Right atrium auricular region (tissue), 2 donors: ENCODE measurements at places on chromosomes 11 and 22.

- H3K4me1 ChIP-seq: no peaks in the 10 kb centered on the region
- no peaks in the 10 kb centered on the region for H3K27me3 ChIP-seq
- no peak for DNase-seq
- H3K27ac ChIP-seq: no peak overlapping the region
- H3K36me3 ChIP-seq: no peaks in the 10 kb centered on the region
- H3K4me3 ChIP-seq: no peak overlapping the region
These were observed 39.6 kb downstream of the SHISAL1 start for GRCh38 chr22:44273175-44273574.

- no peaks in the 10 kb centered on the region for H3K4me1 ChIP-seq
- H3K36me3 ChIP-seq: no peaks in the 10 kb centered on the region
- H3K4me3 ChIP-seq: no peak overlapping the region
These were observed 403.5 kb upstream of the LUZP2 start for GRCh38 chr11:24093375-24093774.

GRCh38 chr11:121873766-121874165, 242.2 kb downstream of the BLID start:
- no peaks in the 10 kb centered on the region for H3K27me3 ChIP-seq
- peaks cover 11% of the 10 kb centered on the region for H3K4me1 ChIP-seq
- DNase-seq: no peak
- no peaks in the 10 kb centered on the region for H3K36me3 ChIP-seq

DNA sequence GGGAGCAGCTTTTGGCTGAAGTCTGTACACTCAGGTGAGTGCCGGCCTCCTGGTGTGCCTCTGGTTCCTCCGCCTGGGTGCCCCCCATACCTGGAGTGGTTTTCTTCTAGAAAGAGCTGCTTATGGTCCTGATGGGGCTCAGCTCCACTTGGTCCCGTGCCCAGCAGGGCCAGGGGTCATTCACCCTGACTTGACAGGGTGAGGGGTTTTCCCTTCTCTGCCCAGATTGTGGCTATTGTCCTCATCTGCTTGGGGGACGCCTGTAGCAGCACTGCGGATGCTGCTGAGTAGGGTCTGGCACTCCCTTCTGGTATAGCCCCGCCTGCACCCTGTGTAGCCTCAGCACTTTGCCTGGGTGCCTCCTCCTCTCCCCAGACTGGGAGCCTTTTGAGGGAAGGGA, 8.2 kb downstream of the OMP start:
- H3K4me1 ChIP-seq: peaks cover 11% of the 10 kb centered on the region
- H3K4me3 ChIP-seq: no peak overlapping the region
- H3K36me3 ChIP-seq: no peaks in the 10 kb centered on the region
- H3K27me3 ChIP-seq: no peaks in the 10 kb centered on the region
- H3K27ac ChIP-seq: no peak overlapping the region
- no peak for DNase-seq

DNA sequence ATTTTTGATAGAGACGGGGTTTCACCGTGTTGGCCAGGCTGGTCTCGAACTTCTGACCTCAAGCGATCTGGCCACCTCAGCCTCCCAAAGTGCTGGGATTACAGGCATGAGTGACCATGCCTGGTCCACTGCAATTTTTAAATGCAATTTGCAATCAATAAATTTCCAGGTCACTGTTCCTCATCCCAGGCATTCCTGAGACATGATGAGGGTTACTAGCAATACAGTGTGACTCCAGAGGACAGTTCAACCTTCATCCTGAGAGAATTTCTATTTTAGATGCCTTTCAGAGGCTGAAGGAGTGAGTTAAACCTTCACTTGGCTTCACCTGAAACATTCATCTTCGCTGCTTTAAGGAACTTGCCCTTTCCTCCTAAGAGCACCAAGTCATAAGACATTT, 9.7 kb upstream of the UBASH3B start:
- no peaks in the 10 kb centered on the region for H3K27me3 ChIP-seq
- H3K4me1 ChIP-seq: peaks cover 6% of the 10 kb centered on the region
- H3K4me3 ChIP-seq: no peak overlapping the region
- H3K27ac ChIP-seq: no peak overlapping the region
- DNase-seq: no peak

- no peak for DNase-seq
- peak overlapping the region; percentile 48 for H3K4me3 ChIP-seq
- H3K36me3 ChIP-seq: no peaks in the 10 kb centered on the region
- no peak overlapping the region for H3K27ac ChIP-seq
- H3K4me1 ChIP-seq: peaks cover 59% of the 10 kb centered on the region
These were observed 1.5 kb downstream of the YPEL4 start for GRCh38 chr11:57647960-57648800.

DNA sequence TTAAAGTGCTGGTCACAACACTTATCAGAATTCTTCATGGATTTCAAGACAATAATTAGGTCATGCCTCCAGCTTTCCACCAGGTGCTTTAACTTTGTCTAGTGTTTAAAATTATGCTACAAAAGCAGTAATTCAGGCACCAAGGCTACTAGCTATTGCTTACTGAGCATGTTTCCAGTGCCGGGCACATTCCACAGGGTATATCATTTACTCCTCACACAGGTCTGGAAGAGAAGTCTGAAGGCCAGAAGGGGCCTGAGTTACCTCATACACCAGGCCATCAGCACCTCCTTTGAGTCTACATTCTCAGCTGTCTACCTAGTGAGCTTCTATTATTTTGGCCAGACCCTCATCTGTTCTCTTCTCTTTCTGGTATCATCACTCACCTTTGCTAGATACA, 41.7 kb upstream of the LMO2 start:
- no peak overlapping the region for H3K27ac ChIP-seq
- H3K4me1 ChIP-seq: no peaks in the 10 kb centered on the region
- no peaks in the 10 kb centered on the region for H3K36me3 ChIP-seq
- no peaks in the 10 kb centered on the region for H3K27me3 ChIP-seq
- DNase-seq: no peak
- no peak overlapping the region for H3K4me3 ChIP-seq

DNA sequence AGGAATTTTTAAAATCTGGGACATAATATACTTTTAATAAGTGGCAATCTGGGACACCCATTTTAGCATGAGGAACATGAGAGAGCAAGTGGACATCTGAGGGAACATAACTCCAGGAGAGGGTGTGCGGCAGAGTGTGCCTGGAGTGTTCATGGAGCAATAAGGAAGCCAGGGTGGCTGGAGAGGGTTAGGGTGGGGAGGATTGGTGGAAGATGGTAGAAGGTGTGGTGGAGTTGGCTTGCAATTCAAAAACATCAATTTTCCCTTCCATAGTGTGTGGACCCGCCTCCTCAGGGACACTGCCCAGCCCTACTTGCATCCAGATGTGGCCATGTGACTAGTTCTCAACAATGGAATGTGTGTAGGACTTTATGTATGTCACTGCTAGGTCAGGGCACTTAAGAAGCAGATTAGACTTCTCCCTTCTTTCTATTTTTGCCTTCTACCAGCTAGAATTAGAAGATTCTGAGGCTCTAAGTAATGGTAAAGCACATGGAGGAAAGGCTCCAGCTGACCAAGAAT, 4.4 kb upstream of the DENND5A start:
- no peak overlapping the region for H3K27ac ChIP-seq
- H3K27me3 ChIP-seq: no peaks in the 10 kb centered on the region
- no peak overlapping the region for H3K4me3 ChIP-seq
- H3K36me3 ChIP-seq: no peaks in the 10 kb centered on the region

GRCh38 chr11:14054116-14055107, 91.9 kb downstream of the SPON1 start:
- no peak for DNase-seq
- no peaks in the 10 kb centered on the region for H3K27me3 ChIP-seq
- H3K4me1 ChIP-seq: no peaks in the 10 kb centered on the region
- H3K36me3 ChIP-seq: no peaks in the 10 kb centered on the region
- H3K4me3 ChIP-seq: no peak overlapping the region

DNA sequence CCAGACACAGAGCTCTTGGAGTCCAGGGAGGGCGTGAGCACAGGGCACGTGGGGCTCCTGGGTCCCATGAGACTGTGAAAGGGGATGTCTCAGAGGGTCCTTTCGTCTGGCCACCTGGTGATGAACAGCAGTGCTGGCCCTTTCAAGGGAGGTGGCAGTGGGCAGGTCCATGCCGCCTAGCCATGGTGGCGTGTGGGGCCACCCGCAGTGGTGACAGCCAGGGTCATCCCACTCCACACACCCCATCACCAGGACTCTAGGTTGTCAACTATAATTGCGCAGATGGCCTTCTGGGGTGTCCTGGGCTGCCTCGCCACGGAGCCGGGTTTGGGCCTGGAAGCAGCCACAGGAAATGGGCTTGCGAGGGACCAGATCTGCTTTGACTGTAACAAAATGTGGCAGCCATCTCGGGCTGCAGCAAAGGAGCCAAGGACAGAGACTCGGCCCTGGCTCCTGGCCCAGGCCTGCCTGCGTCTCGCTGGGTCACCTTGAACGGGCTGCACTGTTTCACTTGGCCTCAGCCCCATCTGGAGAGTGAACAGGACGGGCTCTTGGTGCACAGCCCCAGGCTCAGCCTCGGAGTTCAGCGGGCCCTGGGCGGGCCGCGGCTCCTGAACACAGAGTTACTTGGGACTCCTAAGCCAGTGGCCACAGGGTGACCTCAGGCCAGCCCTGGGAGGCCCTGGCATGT, 1350.5 kb downstream of the BRD1 start:
- no peaks in the 10 kb centered on the region for H3K27me3 ChIP-seq
- no peak overlapping the region for H3K27ac ChIP-seq
- no peaks in the 10 kb centered on the region for H3K4me1 ChIP-seq
- H3K4me3 ChIP-seq: no peak overlapping the region
- no peak for DNase-seq

GRCh38 chr22:22838148-22838786, 49.3 kb upstream of the IGLL5 start:
- H3K27me3 ChIP-seq: no peaks in the 10 kb centered on the region
- no peaks in the 10 kb centered on the region for H3K4me1 ChIP-seq
- H3K27ac ChIP-seq: no peak overlapping the region
- no peak overlapping the region for H3K4me3 ChIP-seq

GRCh38 chr11:17387811-17388210, 648 bp downstream of the KCNJ11 start:
- no peaks in the 10 kb centered on the region for H3K27me3 ChIP-seq
- peak overlapping the region; percentile 77 for H3K27ac ChIP-seq
- H3K4me1 ChIP-seq: peaks cover 45% of the 10 kb centered on the region
- DNase-seq: no peak
- no peaks in the 10 kb centered on the region for H3K36me3 ChIP-seq

- no peaks in the 10 kb centered on the region for H3K4me1 ChIP-seq
- no peak overlapping the region for H3K27ac ChIP-seq
- H3K27me3 ChIP-seq: no peaks in the 10 kb centered on the region
- no peak for DNase-seq
- no peaks in the 10 kb centered on the region for H3K36me3 ChIP-seq
These were observed 4.0 kb downstream of the CD5 start for GRCh38 chr11:61106296-61106695.

DNA sequence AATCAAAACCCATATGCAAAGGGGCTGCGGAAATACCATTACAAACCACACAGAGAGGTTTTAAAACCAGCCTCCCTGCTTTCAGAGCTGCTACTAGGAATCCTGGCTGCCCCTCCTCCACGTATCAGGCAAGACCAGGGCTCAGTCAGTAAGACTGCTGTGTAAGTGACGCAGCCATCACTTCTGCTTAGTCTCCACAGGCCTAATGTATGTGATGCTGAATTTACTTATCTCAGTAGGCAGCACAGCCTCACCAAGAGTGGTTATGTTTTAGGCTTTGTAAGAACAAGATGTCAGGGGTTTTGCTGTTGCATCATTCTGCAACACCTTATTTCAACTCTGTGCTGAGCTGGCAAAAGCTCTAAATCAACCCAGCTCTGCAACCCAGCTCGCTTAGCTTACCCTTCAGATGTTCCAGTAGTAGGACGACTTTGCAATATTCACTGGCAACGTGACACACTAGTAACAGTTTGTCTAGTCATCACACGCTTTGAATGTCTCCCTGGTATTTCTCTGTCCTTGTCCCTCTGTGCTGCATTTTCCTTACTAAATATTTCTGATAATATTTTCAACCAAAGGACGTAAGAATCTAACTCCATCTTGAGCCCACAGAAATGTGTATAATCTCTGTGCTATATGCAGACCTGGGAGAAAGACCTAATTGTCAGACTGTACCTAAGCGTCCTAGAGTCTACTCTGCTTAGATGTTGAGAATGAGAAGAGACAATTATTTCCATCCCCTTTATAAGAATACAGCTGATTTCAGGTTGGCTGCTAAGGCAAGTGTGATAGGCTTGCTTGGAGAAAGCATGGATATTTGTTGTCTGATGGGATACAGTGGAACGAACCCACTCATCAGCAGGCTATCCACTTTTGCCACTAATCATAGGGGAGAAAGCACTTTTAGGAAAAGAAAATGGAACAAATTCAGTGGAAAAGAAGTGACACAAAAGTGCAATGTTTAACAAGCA, 72.2 kb downstream of the LARGE2 start:
- H3K27ac ChIP-seq: no peak overlapping the region
- H3K27me3 ChIP-seq: no peaks in the 10 kb centered on the region
- no peak for DNase-seq
- no peak overlapping the region for H3K4me3 ChIP-seq

GRCh38 chr22:36864454-36865215, 3.8 kb downstream of the NCF4 start:
- H3K27me3 ChIP-seq: no peaks in the 10 kb centered on the region
- H3K27ac ChIP-seq: no peak overlapping the region
- H3K4me3 ChIP-seq: no peak overlapping the region
- no peaks in the 10 kb centered on the region for H3K4me1 ChIP-seq
- H3K36me3 ChIP-seq: no peaks in the 10 kb centered on the region

DNA sequence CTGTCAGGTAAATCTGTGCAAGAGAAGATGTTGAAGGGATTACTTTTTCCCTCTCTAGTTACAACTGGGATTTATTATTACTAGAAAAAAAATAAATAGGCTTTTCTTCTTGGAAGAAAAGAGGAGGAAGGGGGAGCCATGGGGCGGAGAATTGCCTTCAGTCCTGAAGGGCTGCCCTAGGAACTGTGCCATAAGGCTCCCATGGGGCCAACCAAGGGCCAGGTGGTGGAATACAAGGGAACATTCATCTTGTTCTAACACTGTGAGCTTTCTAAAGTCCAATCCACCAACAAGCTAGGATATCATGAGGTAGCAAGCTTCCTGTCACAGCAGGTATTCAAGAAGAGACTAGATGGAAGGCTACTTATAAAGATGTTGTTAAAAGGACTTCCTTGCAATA, 24.8 kb upstream of the NRIP3 start:
- H3K36me3 ChIP-seq: no peaks in the 10 kb centered on the region
- H3K4me1 ChIP-seq: no peaks in the 10 kb centered on the region
- H3K4me3 ChIP-seq: no peak overlapping the region
- no peak overlapping the region for H3K27ac ChIP-seq
- no peaks in the 10 kb centered on the region for H3K27me3 ChIP-seq
